Activated naive CD8-positive, alpha-beta T cell treated with anti-CD3 and anti-CD28 coated beads, Interleukin-2, amount 10 ng/mL, durations not matched to agents 7 days and 5 days (primary cell): ENCODE measurements at places on chromosomes 2 and 18. TPM values are rescaled to one million over a fixed set of nuclear protein-coding genes. Genes with fewer than 3 reads are reported as not detected.

Gene HOXD9
- not detected for total RNA-seq

Gene IWS1
- total RNA-seq = 53.1 TPM

Gene CHRND
- total RNA-seq = not detected

Gene EFEMP1
- total RNA-seq = not detected

Gene UGT1A5
- total RNA-seq = not detected

Gene NCL
- total RNA-seq = 462 TPM

Gene SCN1A
- total RNA-seq = not detected

Gene GAL3ST2
- 0.22 TPM for total RNA-seq

Gene ZFP36L2
- 207 TPM for total RNA-seq

Gene LHCGR
- not detected for total RNA-seq

Gene SEMA4C
- 30.6 TPM for total RNA-seq

Gene TUBA3E
- total RNA-seq = not detected

Gene LTBP1
- total RNA-seq = 0.23 TPM

Gene GPR55
- 18.8 TPM for total RNA-seq

Gene CCBE1
- not detected for total RNA-seq

Gene XIRP2
- not detected for total RNA-seq

Gene RTKN
- total RNA-seq = 1.8 TPM

Gene CDH19
- total RNA-seq = not detected
